ENCODE measurements at places on chromosomes 4 and X.
A peak's percentile ranks its signal among the peaks of the same experiment; 100 is the strongest.

DNA sequence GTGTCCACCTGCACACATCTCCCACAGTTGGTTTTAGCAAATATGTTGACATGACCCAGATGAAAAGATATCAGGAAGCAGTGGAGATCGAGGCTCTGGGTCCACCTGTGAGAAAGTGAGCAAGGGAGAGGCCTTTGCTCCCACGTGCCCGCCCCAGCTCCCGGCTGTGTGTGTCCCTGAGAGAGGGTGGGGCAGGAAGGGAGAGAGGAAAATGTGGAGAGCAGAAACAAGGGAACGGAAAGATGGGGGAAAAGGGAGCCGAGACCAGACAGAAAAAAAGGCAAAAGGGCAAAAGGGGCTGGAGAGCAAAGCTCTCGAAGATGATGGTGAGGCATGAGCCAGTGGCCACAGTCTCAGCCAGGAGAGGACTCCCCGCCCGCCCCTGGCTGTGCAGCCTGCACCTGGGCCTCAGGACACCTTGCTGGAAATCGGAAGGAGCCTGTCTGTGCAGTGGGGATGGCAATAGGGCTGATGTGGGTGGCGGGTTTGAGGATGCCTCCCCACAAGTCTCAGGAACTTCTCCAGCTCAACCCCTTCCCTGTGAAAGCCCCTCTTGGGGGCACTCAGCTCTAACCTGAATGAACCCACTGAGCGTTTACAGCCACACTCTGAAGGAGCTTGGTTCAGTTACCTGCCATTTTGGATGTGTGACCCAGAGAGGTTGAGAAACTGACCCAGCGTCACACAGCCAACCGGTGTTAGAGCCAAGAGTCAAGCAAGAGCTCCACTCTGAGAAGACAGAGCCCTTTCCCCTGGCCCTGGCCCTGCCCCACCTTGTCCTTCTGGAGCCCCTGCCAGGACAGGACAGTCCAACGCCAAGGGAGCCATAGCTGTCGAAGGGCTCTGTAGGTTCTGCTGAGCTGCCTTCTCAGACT, 20.3 kb upstream of the MSX1 start:
- DNase-seq = no peak

GRCh38 chr4:71125137-71125536, 131.7 kb downstream of the DCK start:
- DNase-seq = no peak

GRCh38 chrX:19867411-19867732, 20.0 kb downstream of the SH3KBP1 start:
- no peak for DNase-seq

GRCh38 chrX:135308345-135308855, 880 bp upstream of the ETDC start:
- peak; percentile 2 for DNase-seq

- DNase-seq = no peak
Observed at GRCh38 chr4:855880-856224, 29.9 kb upstream of the CPLX1 start.

DNA sequence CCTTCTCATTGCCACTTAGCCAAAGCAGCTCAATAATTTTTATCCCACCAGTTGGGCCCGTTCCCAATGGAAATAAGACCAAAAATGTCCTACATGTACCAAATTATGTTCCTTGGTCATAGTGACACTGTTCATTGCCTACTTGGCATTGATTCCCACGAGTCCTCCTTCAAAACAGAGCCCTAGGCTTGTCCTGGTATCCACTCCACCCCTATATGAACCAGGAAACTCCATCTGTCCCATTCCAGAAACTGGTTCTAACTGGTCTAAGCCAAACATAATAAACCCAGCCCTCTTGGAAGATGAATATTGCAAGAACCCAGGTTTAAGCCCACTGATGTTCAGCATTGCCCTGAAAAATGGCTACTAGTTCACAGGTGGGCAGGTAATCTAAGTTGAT, 30.9 kb upstream of the S100G start:
- no peak for DNase-seq
